ENCODE measurements at places on chromosomes 7 and 10.

DNA sequence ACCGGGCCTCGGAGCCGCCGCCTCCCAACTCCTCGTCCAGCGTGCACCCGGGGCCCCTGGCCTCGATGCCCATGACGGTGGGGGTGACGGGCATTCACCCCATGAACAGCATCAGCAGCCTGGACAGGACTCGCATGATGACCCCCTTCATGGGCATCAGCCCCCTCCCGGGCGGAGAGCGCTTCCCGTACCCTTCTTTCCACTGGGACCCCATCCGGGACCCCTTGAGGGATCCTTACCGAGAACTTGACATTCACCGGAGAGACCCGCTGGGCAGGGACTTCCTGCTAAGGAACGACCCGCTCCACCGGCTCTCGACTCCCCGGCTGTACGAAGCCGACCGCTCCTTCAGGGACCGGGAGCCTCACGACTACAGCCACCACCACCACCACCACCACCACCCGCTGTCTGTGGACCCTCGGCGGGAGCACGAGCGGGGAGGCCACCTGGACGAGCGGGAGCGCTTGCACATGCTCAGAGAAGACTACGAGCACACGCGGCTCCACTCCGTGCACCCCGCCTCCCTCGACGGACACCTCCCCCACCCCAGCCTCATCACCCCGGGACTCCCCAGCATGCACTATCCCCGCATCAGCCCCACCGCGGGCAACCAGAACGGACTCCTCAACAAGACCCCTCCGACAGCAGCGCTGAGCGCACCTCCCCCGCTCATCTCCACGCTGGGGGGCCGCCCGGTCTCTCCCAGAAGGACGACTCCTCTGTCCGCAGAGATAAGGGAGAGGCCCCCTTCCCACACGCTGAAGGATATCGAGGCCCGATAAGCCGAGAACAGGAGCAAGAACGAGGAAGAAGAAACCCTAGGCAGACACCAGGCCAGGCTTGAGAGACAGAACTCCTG, 341.5 kb upstream of the GALNT17 start:
- DNase-seq = no peak

GRCh38 chr10:61423178-61423577, 30.0 kb downstream of the TMEM26 start:
- DNase-seq = no peak

- DNase-seq = no peak
These were observed 20.4 kb upstream of the HIPK2 start for GRCh38 chr7:139798221-139798620.

- DNase-seq = no peak
These were observed 152.5 kb downstream of the LCOR start for GRCh38 chr10:96984541-96985131.

GRCh38 chr10:86191166-86191565, 175.4 kb downstream of the GRID1 start:
- no peak for DNase-seq

DNA sequence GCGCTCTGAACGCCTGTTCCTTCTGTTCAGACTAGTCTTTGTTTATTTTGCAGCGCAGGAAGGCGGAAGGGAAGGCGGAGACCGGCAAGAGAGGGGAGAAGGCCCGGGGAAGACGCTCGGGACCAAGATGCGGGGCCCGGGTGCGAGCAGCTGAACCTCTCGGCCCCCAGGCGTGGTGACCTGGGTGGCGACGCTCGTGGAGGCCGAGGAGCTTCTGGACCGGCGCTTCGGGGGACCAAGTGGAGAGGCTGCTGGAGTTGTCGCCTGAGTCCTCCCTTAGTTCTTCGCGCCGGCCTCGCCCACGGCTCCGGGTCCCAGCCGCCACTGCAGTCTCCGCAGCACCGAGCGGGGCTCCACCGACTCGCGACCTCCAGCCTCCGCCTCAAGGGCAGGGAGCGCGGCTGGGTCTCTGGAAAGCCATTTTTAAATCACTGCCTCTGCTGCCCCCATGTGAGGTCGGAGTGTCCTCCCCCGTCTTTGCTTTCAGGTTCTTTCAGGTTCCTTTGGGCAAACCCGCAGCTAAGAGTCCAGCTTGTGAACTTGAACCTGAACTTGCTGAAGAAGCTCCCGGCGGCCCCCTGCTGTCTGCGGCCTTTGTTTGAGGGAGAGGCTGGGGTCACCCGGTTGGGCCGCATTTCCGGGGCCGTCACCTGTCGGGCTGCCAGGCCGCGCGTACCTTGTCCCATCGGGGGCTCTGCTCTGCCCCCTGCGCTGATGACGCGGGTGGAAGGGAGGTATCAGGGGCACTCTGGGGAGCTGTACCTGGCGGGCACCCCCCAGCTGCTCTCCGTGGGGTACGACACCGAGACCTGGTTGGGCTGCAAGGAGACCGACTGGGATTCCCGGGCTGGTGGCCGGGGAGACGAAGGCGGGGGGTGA, 136.0 kb downstream of the KIF20B start:
- DNase-seq = no peak

DNA sequence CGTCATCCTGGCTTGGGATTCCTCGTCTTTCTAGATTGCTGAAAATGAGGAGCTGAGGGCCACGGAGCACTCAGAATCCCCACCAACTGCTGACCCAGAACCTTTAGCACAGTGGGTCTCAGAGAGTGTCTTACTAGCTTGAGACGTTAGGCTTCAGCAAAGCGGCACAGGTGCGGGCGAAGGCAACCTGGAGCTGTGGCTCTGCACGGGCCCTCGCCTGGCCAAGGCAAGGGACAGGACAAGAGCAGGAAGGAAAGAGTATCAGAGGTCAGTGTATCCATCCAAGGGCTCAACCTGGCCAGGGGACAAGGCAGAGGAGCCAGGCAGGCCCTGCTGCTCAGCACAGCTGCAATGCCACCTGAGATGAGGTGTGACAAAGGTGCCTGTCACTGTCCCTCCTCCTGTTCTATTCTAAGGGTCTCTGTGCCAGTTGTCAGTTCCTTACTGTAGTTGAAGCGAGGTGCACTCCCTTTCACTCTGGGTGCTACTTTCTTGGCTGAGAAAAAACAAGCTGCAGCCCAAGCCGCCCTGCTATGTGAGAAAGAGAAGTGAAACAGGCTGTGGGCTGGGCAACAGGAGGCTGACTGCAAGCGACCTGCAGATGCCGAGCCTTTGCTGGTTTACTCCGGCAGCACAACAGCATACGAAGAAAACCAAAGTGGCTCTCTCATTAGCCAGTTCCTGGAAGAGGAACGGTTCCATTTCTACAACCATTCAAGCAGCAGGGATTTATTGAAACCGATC, 33.3 kb upstream of the KDM7A start:
- no peak for DNase-seq

- DNase-seq = no peak
These were observed 20.8 kb downstream of the CYP3A43 start for GRCh38 chr7:99848420-99849216.

DNA sequence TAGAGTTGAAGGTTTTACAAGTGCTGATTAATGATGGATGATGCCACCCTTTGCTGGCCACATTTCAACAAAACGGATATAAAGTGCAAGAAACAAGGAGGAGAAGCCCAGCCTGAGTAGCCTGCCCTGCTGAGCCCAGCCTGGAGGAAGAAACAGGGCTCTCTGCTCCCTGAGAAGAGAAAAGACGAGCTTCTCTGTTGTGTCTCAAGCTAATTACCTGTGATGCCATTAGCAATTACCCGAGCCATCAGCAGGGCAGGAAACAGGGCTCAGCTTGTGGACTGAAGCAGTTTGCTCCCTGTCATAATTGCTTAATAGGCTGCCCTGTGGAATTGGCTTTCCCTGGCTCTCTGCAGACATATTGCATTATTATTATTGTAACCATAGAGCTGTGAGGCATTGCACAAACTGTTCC, 709.3 kb upstream of the AUTS2 start:
- DNase-seq = no peak

DNA sequence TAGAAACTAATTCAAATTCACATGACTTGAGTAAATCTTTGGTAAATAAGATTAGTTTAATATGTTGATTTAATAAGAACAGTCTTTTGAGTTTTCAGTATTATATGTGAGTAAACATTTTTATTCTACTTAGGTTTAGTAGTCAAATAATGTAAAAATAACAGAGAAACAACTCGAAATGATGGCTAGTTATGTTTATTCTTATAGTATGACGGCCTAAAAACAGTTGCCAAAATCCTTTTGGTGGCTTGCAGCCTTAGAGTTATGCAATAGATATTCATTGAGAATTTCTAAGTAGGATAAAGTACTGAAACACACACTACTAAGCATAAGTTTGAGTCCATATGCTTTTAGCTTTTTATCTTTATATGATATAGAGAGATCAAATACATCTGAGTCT, 184.8 kb downstream of the GNAI1 start:
- DNase-seq = no peak

GRCh38 chr7:4707980-4708411, 25.9 kb downstream of the FOXK1 start:
- no peak for DNase-seq

GRCh38 chr7:157402388-157402703, 65.5 kb downstream of the DNAJB6 start:
- DNase-seq = no peak

DNA sequence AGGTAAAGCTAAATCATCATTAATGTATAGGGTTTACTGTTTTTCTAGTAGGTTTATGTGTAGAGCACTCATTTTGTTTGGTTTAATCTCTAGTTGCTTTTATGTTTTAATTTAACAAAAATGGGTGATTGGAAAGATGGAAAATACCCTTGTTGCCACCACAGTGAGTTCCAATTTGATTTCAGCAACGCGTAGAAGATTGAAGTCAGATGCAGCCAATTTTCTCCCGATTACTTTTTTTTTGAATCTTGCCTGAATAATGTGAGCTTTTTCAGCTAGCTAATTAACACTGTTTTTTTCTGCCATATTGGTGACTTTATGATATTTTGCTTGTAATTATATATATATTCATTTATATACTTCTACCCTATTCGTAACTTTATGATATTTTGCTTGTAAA, 293.8 kb downstream of the SDK1 start:
- no peak for DNase-seq

DNA sequence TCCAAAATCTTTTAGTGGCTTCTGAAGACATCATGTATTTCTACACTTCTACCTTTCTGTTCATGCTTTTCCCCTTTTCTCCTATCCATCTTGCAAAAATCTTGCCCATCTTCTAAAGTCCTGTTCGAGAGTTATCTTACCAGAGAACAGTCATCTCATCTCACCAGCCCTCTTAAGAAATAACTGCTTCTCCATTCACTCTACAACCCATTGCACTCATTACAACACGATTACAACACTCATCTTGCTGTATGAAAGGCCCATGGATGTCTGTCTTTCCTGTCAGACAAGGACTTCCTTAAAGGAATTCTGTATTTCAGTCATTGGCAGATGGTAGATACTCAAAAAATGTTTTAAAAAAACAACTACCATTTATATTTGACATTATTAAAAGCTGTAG, 30.8 kb downstream of the ZNF438 start:
- DNase-seq = no peak
